Fibroblast of gingiva (primary cell): ENCODE measurements at places on chromosomes 5 and 9.
A peak's percentile ranks its signal among the peaks of the same experiment; 100 is the strongest.

- no peak for DNase-seq
These were observed 38.3 kb downstream of the HTR1A start for GRCh38 chr5:63923914-63924313.

- peak; percentile 100 for DNase-seq
These were observed 261.4 kb upstream of the KLF4 start for GRCh38 chr9:107750741-107751566.

DNA sequence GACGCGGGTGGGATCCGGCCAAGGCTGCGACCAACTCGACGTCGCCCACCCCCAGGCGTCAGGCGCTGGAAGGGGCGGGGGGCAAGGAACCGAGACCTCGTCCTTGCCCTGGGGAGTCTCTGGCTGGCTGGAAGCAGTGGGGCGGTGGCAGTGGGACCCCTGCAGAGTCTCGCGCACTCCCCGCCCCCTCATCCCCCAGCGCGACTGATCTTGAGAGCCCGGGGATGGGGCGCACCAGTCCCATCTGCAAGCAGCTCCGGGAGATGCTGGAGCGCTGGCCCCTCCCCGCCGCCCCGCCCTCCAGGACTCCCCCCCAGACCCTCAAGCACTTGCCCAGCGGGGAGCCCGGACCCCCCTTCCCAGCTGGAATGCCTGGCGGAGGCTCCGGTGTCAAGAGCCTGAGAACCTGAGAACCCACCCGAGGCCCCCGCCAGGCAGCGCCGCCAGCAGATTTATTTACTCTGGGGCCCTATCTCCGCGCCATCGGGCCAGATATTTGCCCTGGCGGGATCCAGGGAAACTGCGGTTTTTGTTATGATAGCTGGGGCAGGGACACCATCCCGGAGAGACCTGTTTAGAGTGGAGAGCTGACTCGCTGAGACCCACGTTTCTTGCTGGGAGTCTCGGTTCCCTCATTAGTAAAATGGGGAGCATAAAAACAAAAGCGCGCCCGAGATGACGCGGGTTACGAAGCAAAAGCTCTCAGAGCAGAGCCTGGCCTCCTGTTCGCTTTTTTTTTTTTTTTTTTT lies 1.2 kb downstream of the PRRT1B start:
- no peak for DNase-seq

GRCh38 chr5:178461004-178461730 lies 129.0 kb downstream of the COL23A1 start:
- DNase-seq: peak; percentile 26

DNA sequence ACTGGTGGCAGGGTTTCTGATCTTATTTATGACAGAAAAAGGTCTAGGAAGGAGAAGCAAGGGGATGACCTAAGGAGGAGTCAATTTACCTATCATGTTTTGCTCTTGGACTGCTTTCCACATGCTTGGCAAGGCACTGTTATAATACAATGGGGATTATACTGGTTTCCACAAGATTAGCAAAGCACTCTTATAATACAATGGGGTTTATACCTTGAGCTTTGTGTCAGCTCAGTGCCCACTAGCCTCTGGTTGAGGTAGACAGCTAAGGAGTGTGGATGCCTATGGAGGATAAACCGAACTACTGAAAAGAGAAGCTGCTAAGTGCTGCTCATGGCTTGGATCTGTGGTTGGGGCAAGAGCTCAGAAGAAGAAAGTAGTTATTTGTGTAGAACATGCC lies 68.7 kb downstream of the MRPS27 start:
- no peak for DNase-seq

GRCh38 chr9:126125177-126125576 lies 201.5 kb upstream of the MVB12B start:
- no peak for DNase-seq

DNA sequence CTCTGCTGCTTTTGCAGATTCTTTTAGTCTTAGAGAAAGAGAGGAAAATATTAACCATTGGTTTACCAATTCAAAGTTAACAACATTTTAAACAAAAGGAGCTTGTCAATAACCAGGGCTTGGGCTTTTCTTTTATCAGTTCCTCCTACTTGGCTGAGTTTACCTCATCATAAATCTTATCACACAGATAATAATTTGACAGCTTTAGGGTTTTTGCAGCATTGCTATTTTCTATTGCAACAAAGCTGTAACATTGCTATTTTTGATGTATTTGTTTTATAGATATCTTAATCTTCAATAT lies 9.8 kb upstream of the ABL1 start:
- no peak for DNase-seq

DNA sequence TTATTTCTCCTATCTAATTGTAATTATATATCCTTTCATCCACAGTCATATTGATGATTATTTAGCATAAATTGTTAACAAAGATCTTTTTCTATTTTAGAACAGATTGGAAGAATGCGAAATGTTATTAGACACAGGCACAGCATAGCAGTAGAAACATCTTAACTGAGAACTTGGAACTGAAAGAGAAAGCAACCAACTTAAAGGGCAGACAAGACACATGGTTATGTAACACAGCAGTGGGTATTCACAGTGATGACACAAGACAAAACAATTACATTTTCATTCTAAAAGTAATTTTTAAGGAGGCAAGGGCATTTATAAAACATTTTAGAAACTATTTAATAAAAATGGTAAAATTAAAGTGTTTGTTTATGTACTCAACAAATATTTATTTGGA lies 57.7 kb upstream of the MEF2C start:
- no peak for DNase-seq

DNA sequence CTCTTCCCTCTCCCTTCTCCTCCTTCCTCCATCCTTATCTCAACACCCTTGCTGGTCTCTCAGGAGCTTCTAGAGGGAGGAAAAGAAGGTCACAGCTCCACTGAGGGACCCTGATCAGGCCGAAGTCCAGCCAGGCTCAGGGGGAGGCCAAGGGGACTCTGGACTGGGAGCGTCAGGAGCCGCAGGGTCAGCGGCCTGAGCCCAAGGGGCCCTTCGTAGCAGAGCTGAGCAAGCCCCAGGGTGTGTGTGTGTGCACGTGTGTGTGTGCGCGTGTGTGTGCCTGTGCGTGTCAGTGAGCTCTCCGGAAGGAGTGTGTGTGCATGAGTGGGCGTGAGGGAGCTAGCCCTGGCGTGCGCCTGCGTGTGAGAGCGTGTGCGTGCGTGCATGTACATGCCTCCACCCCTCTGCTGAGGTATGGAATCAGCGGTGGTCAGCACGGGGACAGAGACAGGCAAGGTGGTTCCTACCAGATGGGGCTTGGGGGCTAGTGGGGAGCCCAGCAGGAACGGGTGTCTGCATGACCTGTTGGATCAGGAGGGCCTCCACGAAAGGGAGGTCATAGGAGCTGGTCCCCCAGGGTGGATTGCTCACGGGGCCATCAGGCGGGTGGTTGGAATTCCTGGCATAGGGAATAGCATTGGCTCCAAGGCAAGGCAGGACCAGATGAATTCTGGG lies 10.0 kb upstream of the AGPAT2 start:
- no peak for DNase-seq

DNA sequence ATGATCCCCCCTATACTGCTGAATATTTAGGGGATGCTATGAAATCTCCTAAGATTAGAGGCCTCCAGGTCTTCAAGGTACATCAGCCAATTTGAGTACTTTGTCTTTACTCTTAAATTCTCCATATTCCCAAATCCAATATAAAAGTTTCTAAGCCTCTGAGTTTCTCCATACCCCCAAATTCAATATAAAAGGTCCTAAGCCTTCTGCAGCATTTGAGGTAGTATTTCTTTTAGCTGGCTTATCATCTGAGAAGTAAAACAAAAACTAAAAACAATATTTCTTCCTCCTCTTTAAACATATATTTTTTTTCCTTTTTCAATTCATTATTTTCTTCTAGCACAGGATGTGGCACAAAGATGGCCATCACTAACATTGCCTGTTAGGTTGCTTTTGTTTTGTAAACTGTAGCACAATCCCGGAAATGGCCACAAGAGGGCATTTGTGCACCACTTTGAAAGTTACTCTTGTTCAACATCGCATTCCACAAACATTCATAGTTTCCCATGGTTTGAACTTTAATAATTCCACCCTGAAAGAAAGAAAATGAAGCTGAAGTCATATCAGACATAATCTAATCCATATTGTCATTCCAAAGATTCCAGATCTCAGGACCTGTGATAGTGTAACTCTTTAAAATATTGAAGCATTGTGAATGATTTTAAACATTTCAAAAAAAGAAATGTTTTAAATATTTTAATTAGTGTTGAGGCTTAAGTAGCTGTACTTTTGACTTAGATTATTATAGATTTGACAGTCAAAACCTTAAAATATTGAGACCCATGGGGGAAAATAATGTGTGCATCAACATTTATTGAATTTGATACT lies 21.0 kb upstream of the SCGB3A2 start:
- DNase-seq: peak; percentile 36

DNA sequence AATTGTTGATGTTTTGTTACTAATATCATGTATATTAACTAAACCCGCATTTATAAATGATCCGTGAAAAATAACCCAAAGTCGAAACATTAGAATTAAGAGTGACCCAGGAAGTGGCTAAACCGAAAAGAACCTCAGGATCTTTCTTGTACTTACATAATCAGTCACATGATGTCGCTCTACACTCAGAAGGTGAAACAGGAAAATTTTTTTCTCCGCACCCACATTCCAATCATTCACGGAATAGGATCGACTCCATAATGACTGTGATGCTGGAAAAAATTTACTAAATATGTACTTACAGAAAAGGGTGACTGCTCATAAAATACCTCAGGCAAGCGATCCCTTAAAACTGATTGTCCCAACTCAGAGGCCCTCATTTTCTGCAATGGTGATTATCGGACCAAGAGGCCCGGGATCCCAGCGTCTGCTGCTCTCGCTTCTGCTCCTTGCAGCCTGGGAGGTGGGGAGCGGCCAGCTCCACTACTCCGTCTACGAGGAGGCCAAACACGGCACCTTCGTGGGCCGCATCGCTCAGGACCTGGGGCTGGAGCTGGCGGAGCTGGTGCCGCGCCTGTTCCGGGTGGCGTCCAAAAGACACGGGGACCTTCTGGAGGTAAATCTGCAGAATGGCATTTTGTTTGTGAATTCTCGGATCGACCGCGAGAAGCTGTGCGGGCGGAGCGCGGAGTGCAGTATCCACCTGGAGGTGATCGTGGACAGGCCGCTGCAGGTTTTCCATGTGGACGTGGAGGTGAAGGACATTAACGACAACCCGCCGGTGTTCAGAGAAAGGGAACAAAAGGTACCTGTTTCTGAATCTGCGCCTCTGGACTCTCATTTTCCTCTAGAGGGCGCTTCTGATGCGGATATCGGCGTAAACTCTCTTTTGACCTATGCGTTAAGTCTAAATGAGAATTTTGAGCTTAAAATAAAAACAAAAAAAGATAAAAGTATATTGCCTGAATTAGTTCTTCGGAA lies at the start of gene PCDHA12:
Gene PCDHA12 (plus strand): TSS at position 224 of the 981 bp plus-strand sequence. CDS start 165 bp downstream, at position 389.
- DNase-seq: no peak

- no peak for DNase-seq
These were observed 44.5 kb downstream of the ZNF608 start for GRCh38 chr5:124701873-124702425.

DNA sequence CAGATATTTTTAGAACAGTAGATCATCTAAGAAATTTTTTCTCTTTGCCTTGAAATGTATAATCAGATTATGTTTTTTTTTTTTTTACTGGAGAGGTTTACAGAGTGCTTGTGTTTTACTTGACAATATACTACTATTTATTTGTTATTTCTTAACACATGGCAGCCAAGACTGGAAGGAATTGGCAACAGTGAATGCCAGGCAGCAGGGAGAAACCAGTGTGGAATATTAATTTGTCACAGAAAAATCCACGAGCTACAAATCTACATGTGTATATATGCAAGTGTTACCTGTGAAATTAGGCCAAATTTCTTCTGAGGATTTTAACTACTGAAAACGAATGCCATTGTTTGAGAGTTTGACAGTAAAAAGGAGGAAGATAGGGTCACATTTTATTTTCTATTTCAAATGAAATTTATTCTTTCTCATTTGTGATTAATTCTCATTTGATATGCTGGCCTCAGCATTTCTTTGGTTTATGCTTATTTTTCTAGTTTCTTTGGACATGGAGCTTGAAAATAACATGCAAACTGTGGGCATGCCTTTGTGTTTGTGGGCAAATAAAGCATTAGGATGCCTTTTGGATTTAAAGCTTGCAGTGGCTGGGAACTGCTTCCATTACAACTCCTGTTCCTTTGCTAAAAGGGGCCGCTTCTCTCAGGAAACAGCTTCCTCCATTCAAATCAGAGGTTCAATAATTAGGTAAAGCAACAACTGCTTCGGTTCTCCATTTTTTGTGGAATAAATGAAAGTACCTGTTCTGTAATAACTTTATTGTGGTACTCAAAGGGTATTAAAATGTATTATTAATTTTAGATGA lies 39.0 kb upstream of the ZFYVE16 start:
- DNase-seq: no peak

GRCh38 chr5:144015961-144016360 lies 154.5 kb downstream of the YIPF5 start:
- no peak for DNase-seq

GRCh38 chr9:73866451-73866850 lies 630.7 kb upstream of the RORB start:
- no peak for DNase-seq

- peak; percentile 89 for DNase-seq
These were observed 4.0 kb downstream of the TSLP start for GRCh38 chr5:111075520-111075919.

DNA sequence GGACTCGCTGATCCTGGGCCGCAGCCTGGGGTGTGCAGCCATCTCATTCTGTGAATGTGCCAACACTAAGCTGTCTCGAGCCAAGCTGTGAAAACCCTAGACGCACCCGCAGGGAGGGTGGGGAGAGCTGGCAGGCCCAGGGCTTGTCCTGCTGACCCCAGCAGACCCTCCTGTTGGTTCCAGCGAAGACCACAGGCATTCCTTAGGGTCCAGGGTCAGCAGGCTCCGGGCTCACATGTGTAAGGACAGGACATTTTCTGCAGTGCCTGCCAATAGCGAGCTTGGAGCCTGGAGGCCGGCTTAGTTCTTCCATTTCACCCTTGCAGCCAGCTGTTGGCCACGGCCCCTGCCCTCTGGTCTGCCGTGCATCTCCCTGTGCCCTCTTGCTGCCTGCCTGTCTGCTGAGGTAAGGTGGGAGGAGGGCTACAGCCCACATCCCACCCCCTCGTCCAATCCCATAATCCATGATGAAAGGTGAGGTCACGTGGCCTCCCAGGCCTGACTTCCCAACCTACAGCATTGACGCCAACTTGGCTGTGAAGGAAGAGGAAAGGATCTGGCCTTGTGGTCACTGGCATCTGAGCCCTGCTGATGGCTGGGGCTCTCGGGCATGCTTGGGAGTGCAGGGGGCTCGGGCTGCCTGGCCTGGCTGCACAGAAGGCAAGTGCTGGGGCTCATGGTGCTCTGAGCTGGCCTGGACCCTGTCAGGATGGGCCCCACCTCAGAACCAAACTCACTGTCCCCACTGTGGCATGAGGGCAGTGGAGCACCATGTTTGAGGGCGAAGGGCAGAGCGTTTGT lies 19.9 kb downstream of the PTGES2 start:
- DNase-seq: no peak
